Thymus (tissue), 14 donors: ENCODE measurements at places on chromosomes 13 and 19.

DNA sequence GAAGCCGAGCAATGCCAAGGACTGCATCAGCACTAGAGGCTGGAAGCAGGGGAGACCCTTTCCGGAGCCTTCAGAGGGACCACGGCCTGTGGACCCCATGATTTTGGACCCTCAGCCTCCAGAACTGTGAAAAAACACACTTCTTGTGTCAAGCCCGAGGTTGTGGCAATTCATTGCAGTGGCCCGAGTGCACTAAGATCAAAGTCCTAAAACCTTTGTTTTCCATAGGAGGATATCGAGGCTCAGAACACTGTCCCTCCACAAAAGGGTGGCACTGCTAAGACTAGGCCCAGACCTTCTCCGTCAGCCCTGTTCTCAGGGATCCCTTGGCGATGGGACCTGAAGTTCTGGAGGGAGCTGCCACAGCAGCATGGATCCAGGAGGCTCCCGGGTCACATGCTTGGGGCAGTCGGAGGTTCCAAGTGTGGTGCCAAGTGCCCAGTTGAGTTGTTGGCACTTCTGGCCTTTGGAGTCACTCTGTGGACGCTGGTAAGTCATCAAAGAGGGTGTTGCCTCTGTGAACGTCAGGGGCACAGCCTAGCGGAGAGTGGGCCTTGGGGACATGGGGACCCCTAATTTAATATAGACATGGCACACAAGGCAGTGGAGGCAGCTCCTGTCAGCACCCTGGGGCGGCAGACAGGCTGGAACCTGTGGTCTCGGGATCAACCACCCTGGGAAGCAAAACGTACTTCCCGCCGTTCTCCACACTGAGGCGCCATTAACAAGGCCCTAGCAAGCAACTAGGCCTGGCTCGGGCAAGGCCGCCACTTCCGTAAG, 199.2 kb downstream of the COL4A1 start:
- DNase-seq: no peak

- no peak for DNase-seq
These were observed 32.7 kb downstream of the LAMP1 start for GRCh38 chr13:113329656-113330312.

GRCh38 chr19:11463391-11463790, 17.5 kb downstream of the ELAVL3 start:
- no peak for DNase-seq

- no peak for DNase-seq
These were observed 207.9 kb upstream of the UFM1 start for GRCh38 chr13:38141792-38142191.

- DNase-seq: no peak
These were observed 909.8 kb downstream of the EFNB2 start for GRCh38 chr13:105625691-105626090.

DNA sequence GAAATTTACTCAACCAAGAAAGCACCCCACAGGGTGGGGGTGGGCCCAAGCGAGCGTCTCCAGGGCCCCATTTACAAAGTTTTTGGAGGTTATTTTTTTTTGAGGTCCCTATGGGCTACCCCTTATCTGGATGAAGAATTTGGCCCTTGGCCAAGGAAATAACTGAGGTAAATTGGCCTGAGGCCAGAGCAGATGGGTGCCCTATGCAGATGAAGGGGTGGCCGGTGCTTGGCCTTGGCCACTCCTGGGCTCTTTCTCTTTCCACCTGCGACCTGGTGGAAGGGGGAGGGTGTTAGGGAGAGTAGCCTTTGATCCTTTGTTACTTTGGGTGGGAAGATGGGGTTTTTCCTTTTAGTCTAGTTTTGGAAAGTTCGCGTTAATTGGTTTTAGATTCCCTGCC, 15.5 kb downstream of the ZNF701 start:
- no peak for DNase-seq

- DNase-seq: peak; percentile 32
These were observed 46.4 kb downstream of the N4BP2L1 start for GRCh38 chr13:32381539-32381938.

- no peak for DNase-seq
These were observed 28.6 kb upstream of the ATP1A3 start for GRCh38 chr19:42022616-42023015.
